ENCODE measurements at places on chromosomes 13 and 19.

DNA sequence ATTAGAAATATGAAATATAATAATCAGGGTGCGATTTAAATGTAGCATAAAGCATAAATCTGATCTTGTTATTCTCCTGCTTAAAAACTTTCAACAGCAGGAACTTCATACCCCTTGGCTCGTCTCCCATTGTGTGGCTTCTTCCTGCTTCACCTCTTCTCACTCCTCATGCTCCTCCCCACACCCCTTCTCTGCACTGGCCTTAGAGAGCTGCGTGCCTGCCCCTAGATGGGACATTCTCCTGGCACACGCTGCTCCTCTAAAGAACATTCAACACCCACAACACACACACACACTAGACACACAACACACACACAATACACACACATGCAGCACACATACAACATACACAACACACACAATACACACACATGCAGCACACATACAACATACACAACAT lies 104.6 kb upstream of the RAP2A start:
- DNase-seq: no peak

- DNase-seq: no peak
Observed at GRCh38 chr13:60347690-60348089, 49.3 kb upstream of the TDRD3 start.

DNA sequence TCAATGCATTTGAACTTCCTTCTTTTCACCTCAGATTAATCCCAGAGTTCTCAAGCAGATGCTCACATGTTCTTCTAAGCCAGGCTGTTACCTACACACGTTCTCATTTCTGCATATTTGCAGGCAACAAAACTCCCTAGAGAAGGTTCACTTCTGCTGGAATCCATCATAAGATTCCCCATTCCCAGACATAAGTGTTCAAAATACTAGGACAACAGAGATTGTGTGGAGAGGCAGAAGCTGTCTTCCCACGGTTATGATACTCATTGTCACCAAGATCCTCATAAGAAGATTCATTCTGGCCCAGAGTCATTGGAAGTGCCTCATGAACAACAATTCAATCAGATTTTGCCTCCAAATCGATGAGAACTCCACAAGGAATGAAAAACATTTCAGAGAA lies 931.6 kb upstream of the MIR17HG start:
- no peak for DNase-seq

GRCh38 chr13:50156561-50157127 lies 141.4 kb downstream of the KCNRG start:
- DNase-seq: no peak

DNA sequence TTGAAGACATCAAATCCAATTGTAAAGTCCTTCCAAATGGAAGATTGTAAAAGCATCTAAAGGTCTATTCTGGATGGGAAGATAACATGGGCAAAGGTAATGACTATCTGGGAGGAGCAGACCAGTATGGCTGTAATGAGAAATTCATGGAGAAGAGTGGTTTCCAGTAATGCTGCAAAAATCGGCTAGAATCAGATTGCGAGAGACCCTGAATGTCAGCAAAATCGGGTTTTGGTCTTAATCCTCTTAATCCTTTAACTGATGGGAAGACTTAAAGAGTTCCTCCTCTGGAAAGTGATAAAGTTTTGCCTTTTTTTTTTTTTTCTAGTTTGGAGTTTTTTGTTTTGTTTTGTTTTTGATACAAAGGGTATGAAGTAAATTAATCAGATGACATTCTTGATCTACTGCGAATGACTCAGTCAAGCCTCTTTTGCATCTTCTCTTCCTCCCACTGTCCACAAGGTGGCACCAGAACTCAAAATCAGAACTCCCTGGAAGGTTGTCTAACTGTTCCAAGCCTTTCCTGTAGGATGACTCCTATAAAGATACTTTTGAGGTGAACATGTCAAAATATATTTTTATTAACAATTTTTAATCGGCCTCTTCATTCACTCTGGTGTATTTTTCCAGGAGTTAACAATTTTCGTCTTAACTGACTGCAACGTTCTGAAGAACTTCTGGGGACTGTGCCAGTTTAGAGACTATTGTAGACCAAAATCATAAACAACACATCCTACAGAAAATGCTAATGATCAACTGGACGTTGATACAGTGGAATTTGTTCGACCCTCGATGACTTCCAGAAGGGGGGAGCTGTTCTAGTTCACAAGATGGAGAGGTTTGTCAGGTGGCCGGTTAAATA lies 213.3 kb upstream of the MIR17HG start:
- peak; percentile 0 for DNase-seq

GRCh38 chr13:49225223-49226042 lies 5.3 kb downstream of the MLNR start:
- DNase-seq: no peak

GRCh38 chr13:85497652-85498051 lies 301.6 kb downstream of the SLITRK6 start:
- DNase-seq: no peak

GRCh38 chr13:28001049-28001448 lies 12.6 kb upstream of the URAD start:
- DNase-seq: no peak

GRCh38 chr13:27825072-27825471 lies 32.8 kb downstream of the GSX1 start:
- no peak for DNase-seq

- no peak for DNase-seq
Observed at GRCh38 chr19:28869459-28869858, 343.5 kb downstream of the UQCRFS1 start.

DNA sequence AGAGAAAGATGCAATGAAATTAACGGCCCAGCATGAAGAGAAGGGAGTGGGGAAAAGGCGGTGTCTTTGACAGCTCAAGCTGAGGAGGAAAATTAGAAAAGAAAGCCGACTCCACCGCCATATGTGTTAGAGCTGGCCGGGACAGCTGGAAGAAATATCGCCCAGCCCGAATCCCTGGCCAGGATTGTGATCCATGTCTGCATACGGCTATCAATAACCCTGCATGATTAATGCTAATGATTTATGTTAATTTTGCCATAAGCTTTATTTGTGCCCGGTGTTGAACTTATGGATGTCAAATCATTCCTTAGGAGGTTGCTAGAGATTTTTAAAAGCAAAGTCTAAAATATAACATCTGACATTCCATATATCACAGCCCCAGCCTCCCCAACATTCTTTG lies 263.4 kb upstream of the ZNF507 start:
- DNase-seq: no peak

DNA sequence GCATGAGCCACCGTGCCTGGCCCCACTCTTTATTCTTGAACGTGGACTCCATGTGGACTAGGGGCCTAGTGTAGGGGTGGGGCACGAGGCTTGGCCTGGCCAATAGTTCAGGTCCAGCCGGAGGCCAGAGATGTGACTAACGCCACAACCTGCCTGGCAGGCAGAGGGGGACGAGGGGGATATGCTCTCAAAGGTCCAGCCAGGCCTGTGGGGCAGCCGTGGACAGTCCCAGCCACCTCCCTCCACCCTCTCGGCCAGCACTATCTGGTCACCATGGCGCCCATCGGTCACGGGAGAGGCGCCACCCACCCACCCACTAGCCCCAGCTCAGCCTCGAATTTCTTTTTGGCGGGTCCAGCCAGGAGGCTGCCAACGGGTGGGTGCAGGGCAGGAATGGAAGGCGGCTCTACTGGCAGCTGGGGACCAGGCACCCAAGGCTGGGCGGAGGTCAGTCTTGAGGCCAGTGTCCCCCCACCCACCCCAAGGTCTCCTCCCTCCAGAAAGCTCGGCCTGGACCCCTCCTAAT lies 2.2 kb upstream of the CERS1 start:
- no peak for DNase-seq

DNA sequence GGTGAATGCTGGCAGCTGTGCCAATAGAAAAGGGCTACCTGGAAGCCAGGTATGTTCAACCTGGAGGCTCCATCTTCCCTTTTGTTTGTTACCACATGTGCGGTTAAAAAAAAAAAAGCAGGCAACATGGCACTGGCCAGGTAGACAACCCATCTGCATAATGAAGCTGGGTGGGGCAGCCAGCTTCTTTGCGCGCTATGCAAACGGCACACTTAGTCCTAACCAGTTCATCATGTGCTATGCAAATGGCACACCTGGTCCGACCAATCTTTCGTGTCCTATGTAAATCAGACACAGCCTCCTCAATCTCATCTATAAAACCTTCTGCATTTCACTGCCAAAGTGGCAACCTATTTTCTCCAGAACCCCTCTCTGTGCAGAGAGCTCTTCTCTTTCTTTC lies 11.3 kb upstream of the IGSF23 start:
- peak; percentile 39 for DNase-seq

DNA sequence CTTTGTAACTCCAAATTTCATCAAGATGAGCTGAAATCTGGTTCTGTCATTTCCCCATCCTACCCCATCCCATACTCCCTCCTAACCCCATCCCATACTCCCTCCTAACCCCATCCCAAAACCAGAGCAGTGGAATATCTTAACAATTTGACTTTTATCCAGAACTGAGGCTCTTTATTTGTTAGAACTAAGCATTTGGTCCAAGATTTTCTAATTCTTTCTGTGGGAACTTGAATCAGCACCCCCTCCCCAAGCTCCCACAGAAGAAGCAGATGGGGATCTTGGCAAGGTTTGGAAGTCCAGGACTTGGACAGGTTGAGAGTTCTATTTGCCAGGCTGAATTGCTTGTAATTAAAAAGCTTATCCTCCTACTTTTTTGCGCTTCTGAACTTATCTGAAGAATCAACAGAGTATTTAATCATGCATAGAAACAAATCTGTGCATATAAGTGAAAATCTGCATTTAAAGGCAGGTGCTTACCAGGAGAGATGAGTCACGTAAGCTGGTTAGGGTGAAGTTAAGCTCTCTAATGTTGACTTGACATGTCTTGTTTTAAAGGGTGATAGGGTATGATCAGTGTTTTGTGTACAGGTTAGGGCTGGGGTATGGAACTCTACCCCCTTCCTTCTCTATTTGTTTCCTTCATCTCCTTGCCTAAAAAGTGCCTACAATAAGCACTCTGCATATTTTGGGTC lies 111.1 kb downstream of the COG6 start:
- DNase-seq: no peak

DNA sequence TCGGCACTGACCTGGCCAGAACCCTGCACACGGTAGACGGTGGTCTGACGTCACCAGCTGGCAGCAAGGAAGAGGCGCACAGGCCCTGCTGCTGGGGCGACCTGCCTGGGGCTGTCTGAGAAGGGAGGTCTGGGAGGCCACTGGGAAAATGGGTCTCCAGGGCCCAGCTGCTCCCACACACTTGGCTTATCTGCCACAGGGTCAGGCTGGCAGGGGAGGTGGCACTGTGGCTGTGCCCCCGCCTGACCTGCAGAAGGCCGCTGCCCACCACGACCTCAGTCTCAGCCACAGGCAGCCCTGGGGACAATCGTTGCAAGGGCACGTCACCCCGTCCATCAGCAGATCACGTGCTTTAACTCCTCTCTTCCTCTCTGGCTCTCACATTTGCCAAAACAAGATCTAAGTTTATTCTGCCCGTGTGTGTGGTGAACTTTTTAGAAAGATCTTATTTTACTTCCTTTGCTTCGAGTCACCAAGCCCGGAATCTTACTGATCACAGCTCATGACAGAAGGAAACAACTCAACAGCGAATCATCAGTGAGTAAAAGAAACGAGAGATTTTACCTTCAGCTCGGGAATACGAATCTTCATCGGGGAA lies 45.2 kb upstream of the RANBP3 start:
- DNase-seq: no peak

DNA sequence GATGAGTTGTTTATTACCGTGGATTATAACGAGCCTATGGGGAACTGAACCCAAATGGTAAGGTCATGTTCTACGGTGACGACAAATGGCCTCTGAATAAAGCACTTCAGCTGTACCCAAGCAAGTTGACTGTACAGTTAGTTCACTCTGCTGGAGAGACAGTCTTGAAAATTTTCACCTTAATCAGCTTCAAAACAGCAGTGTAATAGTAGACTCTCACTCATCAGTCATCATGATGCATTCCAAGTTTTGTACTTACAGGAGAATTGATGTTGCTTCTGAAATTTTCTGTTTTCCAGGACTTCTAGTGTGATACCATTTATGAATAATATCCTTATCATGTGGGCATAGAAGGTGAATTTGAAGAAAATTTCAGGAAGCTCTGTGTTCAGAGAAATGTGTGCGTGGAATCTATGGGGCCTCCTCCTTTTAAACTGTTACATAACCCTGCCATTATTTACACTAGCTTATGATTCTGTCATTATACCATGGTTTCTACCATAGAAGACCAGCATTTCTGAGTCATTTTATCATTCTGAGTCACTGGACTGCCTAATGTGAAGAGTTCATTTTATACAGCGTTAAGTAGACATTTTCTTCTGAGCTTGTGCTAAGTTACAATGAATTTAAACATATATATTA lies 96.9 kb downstream of the WDFY2 start:
- no peak for DNase-seq

DNA sequence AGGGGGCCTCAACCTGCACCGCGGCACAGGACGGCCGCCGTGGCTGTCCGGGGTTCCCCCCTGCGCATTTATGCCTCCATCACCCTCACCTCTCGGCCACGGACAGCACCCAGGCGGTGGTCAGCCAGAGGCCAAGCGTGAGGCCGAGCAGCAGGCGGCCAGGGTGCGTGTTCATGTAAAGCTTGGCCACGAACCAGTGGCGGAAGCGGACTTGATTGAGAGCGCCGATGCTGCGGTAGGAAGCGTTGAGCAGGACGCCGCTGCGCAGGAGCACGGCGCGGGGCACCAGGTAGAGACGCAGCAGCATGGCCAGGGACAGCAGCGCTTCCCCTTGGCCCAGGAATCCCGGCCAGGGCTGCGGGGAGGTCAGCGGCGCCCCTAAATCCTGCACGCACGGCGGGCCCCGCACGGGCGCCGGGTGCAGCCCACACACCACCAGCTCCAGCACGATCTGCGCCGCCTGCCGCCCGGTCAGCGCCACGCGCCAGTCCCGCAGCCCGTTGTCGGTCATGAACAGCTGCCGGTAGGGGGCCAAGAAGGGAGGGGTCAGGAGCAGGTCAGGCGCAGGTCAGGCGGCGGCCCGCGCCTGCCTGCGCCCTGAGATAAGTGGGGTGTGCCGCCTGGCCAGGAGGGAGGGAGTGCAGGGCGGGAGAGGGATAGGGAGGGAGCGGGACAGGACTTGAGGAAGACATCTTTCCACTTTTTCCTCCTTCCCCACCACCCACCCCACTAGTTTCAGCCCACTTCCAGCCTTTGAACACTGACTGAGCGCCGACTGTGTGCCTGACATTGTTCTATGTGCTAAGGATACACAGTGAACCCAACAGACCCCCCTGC lies 6.5 kb downstream of the KCNN4 start:
- DNase-seq: no peak

DNA sequence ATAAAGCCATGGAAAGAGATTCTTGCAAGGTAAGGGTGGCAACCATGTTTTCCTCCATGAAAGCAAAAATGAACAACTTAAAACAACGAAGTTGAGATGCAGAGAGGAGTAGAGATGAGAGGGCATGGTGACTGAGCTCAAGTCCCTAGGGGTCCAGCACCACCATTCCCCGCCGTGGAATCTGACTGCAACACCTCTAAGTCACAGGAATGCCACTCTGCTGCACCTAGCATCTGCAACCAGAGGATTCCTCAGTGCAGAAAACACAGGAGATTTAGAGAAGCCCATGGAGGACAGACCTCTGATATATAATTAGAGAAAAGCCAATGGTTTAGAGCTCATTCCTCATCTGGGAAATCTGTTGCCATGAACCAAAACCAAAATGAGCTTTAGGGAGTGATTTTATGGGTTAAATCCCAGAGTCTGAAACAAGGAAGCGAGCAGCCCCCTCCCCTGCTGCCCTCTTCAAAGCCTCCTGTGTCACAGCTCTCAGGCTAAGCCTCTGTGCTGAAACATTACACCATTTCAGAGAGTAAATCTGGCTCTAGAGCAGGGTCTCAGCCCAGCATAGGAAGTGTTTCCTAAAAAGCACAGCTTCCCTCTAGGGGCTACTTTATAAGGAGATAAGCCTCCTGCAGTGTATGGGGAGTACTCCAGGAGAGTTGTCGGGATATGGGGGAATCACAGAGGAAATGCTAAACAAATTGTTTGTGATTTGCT lies 1043.6 kb downstream of the UQCRFS1 start:
- no peak for DNase-seq
